ENCODE measurements at places on chromosomes 12 and 14. TPM values are rescaled to one million over a fixed set of nuclear protein-coding genes. Genes with fewer than 3 reads are reported as not detected.

The EMP1 gene
- total RNA-seq = 8.7 TPM

The TC2N gene
- 5.9 TPM for total RNA-seq

The GPR135 gene
- total RNA-seq = 2.9 TPM

The GNPNAT1 gene
- total RNA-seq = 18.7 TPM

DNA sequence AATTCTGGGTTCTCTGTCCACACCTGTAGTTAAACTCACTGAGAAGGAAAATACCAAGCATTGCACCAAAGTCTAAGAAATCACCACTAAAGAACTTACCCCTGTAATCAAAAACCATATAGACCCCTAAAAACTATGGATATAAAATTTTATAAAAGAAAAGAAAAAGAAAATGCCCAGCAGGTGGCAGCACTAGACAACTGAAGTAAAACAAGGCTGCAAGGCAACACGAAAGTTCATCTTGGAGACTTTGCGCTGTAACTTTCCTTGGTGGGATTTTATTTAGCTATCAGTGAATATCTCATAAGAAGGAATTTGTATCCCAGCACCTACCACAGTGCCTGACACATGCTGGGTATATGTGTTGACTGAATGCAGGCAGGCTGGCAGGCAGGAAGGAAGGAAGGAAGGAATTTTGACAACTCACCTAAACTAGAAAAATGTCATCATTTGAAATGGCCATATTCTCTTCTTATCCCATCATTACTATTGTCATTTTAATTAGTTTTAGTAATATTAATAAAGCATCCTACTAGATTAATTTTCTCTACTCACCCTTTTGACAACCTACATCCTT, 68.2 kb upstream of the ETV6 start:
- DNase-seq = peak; percentile 76

- DNase-seq = no peak
Measured at GRCh38 chr14:22572562-22573058, 16.4 kb downstream of the DAD1 start.

- DNase-seq = peak; percentile 19
Measured at GRCh38 chr14:67487937-67488893, at the start of gene TMEM229B. TMEM229B (minus strand) TSS chr14:67488721; CDS start chr14:67473923, 14,798 bp downstream.

- DNase-seq = no peak
Measured at GRCh38 chr12:128637642-128638606, 185.8 kb downstream of the SLC15A4 start.
